ENCODE measurements at places on chromosomes 4 and X.

GRCh38 chr4:136599890-136600289 is 932.4 kb downstream of the PCDH18 start:
- no peak for DNase-seq

DNA sequence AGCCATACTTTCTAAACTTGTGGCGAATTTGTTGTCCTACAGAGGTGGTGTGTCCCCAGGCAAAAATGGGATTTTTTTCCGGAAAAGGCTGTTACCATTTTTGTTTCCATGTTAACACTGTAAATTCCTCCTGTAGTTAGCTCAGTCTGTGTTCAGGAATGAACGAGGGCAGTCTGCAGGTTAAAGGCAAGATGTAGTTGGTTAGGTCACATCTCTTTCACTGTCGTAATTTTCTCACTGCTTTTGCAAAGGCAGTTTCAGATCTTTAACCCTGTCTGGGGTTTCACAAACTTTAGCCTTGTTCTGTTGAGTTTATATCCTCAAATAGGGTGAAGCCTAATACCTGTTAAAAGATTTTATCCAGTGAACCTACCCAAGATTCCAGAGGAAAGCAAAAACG is 50.5 kb upstream of the PUDP start:
- DNase-seq: no peak

- DNase-seq: peak; percentile 80
These were observed 64.1 kb downstream of the TMA16 start for GRCh38 chr4:163558539-163559044.

DNA sequence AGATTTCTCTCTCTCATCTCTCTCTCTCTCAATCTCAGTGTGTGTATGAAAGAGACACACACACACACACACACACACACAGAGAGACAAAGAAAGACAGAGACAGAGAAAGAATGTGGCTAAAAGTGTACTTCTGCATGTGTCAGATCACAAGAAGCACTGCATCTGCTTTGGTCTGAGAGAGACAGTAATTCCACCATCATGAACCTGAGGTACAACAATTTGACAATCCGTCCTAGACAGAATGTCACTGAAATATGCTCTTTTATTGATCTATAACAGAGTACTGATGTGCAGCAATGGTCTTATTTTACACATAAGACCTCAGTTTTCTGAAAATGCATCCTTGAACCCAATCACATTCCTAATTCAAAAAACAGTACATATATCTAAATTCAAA is 576.2 kb upstream of the SMIM31 start:
- no peak for DNase-seq

DNA sequence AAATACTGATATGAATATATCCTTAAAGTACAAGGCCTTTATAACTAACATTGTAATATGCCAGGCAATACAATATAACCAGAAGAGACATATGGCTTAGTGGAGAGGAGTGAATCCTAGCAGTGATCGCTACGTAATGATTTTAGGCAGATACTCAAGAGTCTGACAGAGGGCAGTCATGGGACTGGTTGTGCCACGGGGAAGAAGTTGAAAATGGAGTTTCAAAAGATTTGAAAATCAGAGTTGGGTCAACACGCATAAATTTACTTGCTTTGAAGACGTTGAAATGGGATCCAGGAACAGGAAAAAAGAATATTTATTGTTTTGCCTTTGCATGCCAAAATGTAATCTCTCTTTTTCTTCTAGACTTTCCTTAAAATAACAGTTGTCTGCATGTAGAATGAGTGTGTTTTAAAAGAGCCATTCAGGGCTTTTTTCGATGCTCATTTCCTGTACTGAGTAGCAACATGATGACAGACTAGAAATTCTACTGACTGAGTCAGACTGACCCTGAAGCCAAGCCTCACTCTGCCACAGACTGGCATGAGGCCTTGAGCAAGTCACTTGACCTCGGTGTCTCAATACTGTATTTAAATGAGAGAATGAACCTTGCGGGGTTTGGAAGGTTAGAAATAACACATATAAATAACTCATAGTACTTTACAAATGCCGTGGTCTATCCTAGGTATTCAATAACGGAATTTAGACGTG is 8.1 kb upstream of the SMS start:
- DNase-seq: no peak

DNA sequence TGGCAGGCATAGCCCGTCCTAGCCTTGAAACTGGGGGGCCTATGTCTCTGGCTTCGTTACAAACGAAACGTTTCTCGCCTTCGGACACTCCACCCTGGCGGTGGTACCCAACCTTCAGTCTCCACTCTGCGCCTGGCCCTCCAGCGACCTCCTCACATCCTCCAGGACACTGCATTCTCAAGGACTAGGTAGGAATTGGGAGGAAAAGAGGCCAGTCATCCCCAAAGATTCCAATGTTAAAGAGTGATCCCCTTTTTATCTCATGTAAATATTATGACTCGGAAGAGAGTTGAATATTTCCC is 2.1 kb upstream of the NKX6-1 start:
- DNase-seq: no peak

DNA sequence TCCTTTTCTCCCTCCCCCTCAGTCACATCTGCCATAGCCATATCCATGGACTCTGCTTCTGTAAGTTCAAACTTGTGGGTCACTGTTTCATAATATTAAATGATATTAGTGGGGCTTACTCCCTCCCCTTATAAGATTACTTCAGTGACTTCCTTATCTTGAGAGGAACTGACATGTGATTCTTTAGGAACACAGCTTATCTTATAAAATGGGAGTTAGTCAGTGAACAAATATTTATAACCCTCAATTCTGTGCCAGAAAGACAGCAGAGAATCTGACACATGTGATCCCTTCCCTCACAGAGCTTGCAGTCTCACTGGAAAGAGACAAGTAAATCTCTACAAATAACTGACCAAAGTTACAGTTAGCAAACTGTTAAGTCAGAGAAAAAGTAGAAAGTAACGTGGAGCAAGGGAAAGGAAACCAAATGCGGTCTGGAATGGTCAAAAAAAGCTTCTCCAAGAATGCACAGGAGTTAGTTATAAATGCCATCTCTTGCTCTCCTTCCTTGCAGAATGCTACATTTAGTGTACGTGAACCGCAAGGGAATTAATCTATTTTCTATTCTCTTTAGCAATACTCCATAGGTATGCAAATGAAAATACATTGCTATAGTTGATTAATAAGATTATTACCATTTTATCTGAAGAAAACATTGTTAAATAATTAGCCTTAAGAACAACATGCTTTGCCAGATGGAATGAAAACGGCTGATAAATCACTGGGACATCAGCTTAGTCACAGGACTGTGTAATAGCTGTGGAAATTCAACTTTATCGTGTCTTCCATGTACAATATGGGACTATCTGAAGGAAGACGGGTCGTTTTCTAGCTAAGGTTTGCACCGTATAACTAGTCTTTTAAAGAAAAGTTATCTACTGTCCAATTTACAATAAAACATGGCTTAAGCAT is 29.0 kb downstream of the SGMS2 start:
- no peak for DNase-seq

- no peak for DNase-seq
These were observed 183.3 kb downstream of the ZIC3 start for GRCh38 chrX:137749246-137749645.

- peak; percentile 43 for DNase-seq
These were observed 12.6 kb downstream of the TENT5D start for GRCh38 chrX:80432863-80433262.

GRCh38 chr4:121242188-121242750 is 78.1 kb upstream of the TNIP3 start:
- DNase-seq: no peak

DNA sequence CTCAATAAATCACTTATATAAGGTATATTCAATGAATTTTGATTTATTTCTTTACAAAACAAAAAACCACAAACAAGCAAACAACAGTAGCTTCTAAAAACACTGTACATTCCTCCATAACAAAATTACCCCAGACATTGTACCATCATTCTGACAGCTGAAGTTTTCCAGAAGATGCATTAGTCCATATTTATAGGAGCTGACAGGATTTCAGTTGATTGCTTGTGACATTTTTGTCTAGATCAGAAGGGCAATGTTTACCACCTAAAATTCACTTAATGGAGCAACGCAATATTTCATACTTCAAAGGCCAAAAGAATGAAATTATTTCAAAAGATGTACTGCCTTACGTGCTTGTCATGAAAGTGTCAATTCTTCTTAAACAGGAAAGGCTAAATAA is 167.0 kb downstream of the ATP10D start:
- DNase-seq: no peak

GRCh38 chrX:39212456-39212855 is 411.2 kb downstream of the MID1IP1 start:
- DNase-seq: peak; percentile 2

DNA sequence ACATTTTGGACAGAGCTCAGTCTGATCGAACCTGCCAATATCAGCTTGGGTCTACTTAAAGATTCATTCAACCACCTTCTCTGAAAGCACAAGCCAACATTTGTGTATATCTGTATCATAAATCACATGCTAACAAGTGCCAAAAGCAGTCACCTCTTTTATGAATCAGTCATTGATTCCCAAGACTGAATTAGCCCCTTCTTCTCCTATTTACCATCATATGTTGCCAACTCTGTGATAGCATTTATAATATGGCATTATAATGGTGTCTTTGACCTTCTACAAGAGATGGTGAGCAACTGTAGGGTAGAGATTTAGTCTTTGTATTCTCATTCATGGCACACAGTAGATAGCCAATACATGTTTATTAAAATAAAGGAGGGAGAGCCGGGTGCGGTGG is 61.4 kb downstream of the DDX53 start:
- no peak for DNase-seq

GRCh38 chr4:163592212-163592611 is 97.7 kb downstream of the TMA16 start:
- peak; percentile 29 for DNase-seq

DNA sequence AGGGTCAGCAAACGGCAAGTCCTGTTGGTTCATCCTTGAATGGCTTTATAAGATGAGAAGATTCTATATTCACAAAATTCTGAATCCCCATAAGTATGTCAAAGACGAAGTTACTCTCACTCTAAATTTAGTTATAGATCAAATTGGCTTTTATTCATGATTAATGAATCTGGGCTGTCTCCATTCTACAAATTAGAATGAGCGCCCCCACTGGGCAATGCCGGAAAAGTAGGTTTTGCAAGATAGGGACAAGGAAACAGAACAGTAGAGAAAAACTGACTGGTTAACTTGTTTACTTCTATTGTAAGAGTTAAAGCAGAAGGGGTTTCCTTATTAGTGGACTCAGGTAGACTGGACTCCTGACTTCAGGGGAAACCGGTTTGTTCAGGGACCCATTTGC is 100.3 kb downstream of the F11 start:
- DNase-seq: no peak

DNA sequence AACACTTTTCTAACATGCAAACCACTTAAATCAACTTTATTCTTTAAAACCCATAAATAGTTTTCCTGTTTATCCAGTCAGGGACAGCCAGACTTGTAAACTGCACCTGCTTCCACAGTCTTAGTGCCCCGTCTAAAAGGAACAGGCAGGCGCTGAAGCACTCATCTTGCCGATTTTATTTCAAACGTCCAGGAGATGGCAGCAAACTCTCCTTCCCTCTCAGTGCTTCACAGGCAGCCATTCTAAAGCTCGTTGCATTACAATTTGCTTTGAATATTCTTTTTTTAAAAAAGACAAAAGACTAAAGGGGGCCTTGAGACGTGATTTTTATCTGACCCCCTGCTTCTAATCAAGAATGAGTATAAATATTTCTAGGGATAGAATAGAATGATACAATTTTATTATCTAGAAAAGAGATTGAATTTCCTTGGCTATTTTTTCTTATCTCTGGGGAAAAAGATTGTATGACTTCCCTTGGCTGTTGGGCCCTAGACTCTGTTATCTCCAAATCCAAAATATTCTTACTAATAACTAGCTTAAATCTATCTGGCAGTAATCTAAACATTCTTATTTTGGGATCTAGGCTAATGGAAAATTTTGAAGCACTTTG is 93.6 kb upstream of the MYOZ2 start:
- peak; percentile 87 for DNase-seq

- no peak for DNase-seq
These were observed 214.9 kb upstream of the ARHGAP24 start for GRCh38 chr4:85260064-85260463.

DNA sequence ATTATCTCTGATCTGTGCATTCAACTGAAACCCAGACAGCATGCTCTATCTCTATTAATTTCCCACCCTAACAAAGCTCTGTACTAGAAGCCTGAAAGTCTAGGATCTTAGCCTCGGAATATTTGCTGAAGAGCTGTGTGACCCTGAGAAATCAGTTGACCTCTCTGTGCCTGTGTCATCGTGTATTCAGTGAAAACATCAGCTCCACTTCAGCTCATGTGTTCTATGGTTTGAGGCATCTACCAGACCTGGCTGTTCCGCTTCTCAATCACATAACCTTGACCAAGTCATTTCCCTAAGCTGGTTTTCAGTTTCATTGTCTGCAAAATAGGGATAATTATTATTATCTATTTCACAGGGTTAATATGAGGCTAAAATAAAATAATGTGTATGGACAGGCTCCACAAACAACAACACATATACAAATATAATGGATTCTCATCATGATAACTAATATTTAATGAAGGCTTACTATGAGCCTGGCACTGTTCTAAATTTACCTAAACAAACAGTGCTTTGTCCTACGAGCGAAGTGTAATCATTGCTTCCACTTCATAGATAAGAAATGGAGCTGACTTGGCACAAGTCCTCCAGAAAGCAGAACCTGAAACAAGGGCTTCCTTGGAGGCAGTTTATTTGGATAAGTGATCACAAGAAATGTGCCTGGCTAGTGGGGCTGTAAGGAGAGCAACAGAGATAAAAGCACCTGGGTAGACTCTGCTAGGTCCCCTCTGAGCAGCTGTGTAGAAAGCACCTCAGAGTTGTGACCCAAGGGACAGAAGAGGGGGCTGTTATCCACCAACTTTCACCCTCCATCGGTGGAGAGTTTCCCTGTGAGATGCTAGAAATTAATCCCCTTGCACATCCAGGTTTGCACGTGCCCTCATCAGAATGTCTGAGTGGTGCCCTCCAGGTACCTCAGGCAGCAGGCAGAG is 356.9 kb downstream of the RAB28 start:
- DNase-seq: no peak

DNA sequence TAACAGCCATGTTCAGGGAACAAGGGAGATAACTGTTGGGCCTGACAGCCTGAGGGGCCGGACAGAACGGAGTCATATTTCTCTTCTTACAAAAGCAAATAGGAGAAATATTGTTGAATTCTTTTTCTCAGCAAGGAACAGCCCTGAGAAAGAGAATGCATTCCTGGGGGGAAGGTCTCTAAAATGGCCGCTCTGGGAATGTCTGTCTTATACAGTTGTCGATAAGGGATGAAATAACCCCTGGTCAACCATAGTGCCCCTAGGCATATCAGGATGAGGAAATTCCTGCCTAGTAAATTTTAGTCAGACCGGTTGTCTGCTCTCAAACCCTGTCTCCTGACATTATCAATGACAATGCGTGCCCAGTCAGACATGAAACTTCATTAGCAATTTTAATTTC is 1925.5 kb downstream of the PCDH7 start:
- DNase-seq: peak; percentile 1

DNA sequence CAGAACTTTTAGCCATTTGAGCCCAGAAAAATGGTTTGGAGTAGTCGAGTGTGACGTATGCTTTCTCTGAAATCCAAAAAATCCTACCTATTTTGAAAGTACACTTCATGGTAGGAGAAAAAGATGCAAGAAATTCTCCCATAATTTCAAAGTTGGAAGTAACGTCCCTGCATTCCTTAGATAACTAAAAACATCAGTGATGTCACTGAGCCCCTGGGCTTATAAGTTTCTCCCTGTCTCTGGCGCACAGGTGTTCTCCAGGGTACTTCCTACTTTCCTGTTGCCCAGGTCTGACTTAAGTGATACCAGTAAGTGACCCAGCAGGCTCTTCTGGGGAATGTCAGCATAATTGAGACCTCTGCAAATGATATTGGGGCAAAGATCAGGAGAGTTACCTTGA is 90.5 kb upstream of the WDR1 start:
- DNase-seq: no peak

- DNase-seq: no peak
These were observed 22.9 kb upstream of the SOWAHD start for GRCh38 chrX:119735467-119735866.
